ENCODE measurements at places on chromosomes 6 and 20.

DNA sequence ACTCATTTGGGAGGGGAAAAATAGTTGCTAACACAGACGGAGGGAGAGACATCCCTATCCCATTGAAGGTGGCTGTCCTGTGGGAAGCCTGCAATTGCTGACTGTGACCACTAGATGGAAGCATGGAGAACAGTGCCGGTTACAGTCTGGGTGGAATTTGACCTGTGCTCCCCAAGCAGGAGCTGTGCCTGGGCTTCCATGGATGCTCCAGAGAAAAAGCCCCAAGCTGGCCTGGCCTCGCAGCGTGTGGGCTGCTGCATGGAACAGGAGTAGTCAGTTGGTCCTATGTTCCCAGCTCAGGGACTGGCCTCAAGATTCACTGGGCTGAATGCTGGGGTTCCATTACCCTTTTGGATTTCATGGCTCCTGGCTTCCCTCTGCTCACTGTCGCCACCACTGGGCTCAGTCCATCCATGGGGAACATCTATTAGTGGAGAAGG lies 116.3 kb upstream of the CHD6 start:
- DNase-seq: peak; percentile 35

- DNase-seq: no peak
Measured at GRCh38 chr6:4287811-4288244, 152.5 kb upstream of the ECI2 start.

DNA sequence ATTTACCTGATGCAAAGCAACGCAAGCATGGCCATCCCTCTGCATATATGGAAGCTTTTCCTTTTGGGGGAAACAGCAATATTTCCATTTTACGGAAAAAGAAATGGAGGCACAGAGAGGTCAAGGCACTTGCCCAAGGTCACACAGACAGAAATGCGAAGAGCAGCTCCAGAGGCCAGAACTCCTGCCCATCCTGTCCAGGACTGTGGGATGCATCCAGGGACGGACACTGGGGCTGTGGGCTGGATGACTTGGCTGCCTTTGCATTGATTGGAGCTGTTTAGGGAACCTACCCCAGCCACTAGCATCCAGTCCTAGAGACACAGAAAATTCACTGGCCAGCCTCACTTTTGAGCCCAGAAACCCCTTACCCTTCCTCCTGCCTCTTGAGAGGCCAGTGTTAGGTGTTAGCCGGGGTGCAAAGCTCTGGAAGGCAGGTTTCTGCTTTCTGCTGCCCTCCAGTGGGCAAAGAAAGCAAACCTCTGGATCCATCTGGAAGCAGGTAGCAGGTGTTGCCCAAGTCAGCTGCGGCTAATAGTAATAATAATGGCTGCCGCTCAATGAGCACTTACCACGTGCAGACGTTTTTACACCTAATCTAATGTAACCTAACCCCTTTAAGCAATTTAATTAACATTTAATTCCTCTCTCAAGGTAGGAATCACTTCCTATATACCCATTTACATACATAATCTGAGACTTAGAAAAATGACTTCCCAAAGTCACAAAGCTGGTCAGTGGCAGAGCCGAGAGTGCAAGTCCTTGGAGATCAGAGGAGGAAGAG lies 31.7 kb upstream of the CCN5 start:
- no peak for DNase-seq

GRCh38 chr6:50362706-50363105 lies 313.0 kb upstream of the DEFB112 start:
- DNase-seq: no peak

DNA sequence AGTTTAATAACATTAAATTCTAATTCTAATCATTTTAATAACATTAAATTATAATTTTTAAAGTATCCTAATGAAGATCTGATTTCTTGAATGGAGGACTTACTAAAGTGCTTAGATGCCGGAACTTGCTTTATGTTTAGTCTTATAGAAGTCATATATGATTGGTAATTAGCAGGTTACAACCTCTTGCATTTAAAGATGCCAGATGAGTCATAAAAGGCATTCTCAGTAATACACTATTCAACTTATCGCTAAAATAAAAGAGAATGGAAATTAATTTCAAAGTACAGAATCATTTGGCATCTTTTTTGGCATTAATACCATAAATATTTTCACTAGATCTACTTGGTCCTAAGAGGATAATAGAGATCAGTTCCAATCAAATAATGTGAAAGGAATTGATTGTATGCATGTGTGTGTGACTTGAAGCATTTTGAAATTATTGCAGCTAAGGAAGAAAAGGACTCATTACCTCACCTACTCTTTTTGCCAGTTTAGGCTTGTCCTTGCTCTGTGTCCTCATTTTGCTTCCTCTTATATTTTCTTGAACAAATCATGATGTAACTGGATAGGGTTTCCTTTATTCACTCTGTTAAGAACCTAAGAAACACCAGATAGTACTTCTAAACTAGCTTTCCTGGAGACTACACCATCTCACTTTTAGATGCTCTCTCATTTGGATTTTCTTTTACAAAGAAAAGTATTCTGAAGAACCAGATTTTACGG lies 2.7 kb downstream of the COL21A1 start:
- DNase-seq: no peak
